ENCODE measurements at places on chromosomes 1 and 21.
A peak's percentile ranks its signal among the peaks of the same experiment; 100 is the strongest.

GRCh38 chr1:242854466-242854865 lies 330.0 kb upstream of the PLD5 start:
- no peak for DNase-seq

- DNase-seq = peak; percentile 58
Observed at GRCh38 chr1:53393325-53393792, 65.5 kb upstream of the LRP8 start.

DNA sequence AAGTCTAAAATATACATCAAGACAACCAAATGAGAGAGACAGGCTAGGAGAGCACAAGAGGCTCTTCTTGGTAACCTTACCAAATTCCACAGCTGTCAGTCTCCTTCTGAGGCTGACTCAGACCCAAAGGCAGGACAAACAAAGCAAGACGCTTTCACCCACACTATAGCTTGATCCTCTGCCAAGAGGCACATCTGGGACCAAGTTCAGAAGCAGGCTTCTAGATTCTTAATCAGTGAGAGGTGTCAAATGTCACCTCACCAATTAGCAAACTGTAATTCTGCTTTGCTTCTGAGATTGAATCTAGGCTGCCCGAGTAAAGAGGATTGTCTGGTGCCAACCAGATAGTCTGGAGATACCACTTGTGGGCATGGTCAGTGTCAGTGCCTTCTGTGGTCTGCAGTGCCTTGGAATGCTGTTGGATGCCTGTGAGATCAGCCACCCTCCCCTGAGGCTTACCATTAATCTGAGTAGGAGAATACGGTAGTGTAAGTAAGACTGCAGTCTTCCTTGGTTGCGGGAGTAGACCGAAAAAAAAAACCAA lies 151.0 kb downstream of the FMN2 start:
- DNase-seq = no peak

DNA sequence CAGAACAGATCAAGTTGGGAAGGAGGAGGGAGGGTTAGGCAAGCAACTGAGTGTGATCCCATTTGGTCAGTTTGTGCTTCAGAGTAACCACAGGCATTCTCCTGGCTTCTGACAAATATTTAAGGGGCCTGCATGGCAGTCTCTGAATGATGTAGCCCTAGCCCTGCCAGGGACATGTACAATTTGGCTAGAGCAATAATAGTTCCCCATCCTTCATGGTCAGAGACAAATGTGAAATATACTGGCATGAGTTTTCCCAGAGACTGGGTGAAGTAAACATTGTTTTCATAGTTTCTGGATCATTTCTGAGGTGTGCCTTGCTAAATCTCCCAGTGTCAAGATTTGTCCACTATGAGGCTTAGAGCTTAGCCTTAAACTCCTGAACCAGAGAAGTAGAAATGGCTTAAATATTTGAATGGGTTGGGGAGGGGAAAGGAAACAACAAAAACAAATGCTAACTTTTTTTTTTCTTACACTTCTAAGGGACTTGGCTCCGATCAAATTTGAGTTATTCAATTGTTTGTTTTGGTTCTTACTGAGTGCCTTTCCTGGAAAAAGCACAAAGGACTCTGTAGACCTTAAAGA lies 42.0 kb upstream of the UBE2U start:
- DNase-seq = no peak

- peak; percentile 41 for DNase-seq
Observed at GRCh38 chr1:6108937-6109614, 63.4 kb downstream of the KCNAB2 start.

Data from T-helper 1 cell (primary cell).